Gastroesophageal sphincter (tissue), 4 donors: ENCODE measurements at places on chromosomes 13 and 19. TPM values are rescaled to one million over a fixed set of nuclear protein-coding genes. Genes with fewer than 3 reads are reported as not detected.

Gene PODNL1
- 0.62 TPM for total RNA-seq

Gene PPP1R37
- total RNA-seq, result 25.4 TPM

Gene KEAP1
- total RNA-seq, result 66.5 TPM

Gene SMAD9
- 68.7 TPM for total RNA-seq

Gene RDH8
- not detected for total RNA-seq

Gene TMEM221
- total RNA-seq, result 1.3 TPM
